ENCODE measurements at places on chromosomes 12 and 14. TPM values are rescaled to one million over a fixed set of nuclear protein-coding genes. Genes with fewer than 3 reads are reported as not detected.

Gene SIX1
- total RNA-seq = not detected

Gene SPSB2
- 11.3 TPM for total RNA-seq

Gene CNTN1
- total RNA-seq = 15.9 TPM

Gene CLEC9A
- total RNA-seq = not detected

Gene MIPOL1
- total RNA-seq = 43.5 TPM

Gene CISTR
- total RNA-seq = not detected

Gene CLEC4E
- not detected for total RNA-seq
